ENCODE measurements at places on chromosomes 7 and 10.

GRCh38 chr10:70412356-70412755 lies 8.4 kb downstream of the EIF4EBP2 start:
- no peak for DNase-seq

DNA sequence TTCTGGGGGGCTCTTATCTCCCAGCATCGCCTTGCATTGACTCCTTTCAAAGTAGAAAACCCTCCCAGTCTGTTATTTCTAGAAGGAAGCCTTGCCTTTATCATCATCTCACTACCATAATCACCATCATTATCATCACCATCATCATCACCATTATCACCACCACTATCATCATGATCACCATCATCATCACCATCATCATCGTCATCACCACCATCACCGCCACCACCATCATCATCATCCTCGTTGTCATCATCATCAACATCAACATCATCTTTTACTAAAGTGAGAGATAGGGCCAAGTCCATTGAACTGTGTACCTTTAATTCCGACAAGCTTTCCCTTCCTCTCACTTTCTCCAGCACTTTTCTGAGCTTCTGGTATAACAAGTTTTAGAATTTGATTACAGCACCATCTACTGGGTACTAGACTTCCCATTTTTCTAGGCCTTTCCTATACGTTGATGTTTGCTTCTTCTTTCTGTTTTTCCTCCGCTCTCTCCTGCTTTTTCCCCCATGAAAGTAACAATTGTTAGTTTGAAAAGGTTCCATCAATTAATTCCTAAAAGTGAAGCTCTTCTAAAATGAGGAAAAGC lies 226.4 kb downstream of the BUB3 start:
- DNase-seq = peak; percentile 27

DNA sequence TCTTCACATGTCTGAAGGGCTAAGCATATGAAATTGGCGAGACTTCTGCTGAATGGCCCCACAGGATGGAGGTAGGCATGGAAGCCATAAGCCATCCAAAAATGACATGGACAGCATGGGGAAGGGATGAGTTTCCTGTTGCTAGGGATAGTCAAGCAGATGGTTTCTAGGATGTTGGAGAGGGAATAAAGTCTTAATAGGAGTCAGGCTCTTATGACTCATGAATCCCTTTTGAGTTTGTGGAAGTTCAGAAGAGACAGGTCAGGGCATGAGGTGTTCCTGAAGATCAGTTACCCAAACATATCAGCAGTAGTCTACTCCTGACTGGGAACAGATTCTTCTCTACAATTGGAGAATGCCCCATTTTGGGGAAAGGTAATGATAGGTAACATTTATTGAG lies 243.9 kb downstream of the REEP3 start:
- no peak for DNase-seq

DNA sequence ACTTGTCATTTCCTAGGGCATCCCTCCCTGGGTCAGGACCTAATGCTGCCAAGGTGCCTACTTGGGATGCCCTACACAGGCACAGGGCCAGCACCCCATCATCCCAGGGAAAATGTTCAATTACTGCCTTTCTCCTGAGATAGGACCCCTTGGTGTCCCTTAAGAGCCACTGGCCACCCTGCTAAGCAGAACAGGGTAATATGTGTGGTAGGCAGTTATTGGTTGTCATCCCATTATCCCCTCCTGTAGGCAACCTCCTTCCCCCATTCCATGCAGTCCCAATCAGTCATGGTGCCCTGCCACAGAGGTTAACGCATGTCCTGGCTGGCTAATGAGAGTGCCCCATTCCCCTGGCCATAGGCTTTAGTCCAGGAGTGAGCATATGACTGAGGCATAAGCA lies 53.2 kb downstream of the PRLHR start:
- DNase-seq = no peak

GRCh38 chr10:43884501-43885105 lies 235.9 kb upstream of the ZNF32 start:
- DNase-seq = no peak

GRCh38 chr10:31701546-31701945 lies 227.1 kb downstream of the ARHGAP12 start:
- DNase-seq = no peak

GRCh38 chr10:34102237-34102673 lies 712.8 kb downstream of the PARD3 start:
- DNase-seq = no peak

DNA sequence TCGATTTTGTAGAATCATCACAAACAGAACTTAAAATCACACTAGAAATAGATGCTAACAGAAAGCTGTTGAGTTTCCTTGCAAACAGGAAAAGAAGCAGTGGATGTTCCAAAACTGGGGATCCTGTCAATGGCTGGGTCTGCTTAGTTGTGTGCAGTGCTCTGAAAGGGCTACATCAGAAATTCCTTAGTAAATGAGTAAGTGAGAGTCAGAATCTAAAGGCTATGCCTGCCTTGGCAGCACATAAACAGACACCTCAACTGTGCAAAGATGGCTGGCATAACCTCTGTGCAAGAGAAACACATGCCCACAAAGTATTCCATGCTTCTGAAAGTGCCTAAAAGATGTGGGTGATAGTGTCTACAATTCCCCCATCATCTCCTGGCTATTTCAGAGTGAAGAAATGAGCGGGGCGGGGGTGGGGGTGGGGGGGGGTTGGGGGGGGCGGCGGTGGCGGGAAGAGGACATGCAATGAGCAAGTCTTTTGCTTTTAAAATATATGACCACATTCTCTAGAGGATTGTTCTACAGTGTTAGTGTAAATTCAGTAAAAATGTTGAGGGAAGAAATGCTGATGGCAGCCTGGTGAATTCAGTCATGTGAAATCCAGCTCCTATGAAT lies 138.1 kb upstream of the LAMB4 start:
- no peak for DNase-seq

GRCh38 chr7:136677471-136678365 lies 190.7 kb upstream of the CHRM2 start:
- DNase-seq = no peak

DNA sequence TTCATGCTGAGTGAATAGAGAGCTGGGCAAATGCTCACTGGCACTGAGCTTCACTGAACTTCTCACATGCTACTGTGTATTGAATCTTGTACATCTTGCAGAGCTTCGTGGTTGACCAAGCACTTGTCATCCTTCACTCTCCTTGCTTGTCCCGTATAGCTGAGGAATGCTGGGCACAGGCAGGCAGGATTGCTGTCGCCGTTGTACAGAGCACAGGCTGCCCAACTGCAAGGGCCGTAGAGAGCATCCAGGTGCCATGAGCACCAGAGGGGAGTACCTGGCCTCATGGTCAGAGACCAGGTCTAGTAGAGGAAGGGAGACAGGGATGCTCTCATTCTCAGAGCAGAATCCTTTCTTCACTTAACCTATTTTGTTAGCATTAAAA lies 99.8 kb upstream of the RET start:
- no peak for DNase-seq

DNA sequence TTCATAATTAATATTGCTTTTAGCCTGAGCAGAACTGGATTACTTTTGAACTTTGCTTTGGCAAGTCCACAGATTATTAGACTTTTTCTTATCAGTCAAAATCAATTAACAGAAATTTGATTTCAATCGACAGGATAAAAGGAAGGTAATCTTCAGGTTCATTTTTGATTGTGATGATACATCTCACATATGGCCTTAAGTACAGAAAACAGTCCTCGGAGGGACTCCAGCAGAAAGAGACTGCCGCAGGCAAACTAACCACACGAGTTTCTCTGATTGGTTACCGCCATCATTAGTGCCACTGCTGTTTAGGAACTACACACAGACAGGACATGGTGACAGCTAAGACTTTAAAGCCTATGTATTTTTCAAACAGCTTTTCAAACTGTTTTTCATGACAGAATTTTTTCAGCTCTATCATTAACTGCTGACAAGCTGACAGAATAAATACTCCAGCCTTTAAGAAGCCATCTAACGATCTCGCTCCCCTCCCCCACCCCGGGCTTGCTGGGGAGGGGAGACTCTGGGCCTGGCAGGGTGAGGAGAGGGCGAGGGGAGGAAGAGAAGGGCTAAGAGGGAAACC lies 668.2 kb downstream of the KCNMA1 start:
- DNase-seq = no peak
